ENCODE measurements at places on chromosomes 13 and 19.
A peak's percentile ranks its signal among the peaks of the same experiment; 100 is the strongest.

DNA sequence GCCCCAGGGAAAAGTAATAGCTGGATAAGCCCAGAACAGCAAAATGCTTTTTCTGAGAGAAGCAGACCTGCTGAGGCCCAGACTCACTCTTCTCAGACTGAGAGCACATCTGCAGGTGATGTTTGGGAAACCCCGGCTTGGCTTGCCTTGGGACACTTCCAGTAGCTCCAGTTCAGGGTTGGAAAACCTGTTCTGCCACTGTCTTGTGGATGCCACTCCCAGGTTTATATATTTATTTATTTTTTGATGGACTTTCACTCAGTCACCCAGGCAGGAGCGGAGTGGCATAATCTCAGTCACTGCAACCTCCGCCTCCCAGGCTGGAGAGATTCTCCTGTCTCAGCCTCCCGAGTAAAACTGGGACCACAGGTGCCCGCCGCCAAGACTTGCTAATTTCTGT is 8.0 kb upstream of the SMARCA4 start:
- DNase-seq: no peak

GRCh38 chr19:30682999-30683536 is 310.9 kb downstream of the ZNF536 start:
- peak; percentile 73 for DNase-seq

DNA sequence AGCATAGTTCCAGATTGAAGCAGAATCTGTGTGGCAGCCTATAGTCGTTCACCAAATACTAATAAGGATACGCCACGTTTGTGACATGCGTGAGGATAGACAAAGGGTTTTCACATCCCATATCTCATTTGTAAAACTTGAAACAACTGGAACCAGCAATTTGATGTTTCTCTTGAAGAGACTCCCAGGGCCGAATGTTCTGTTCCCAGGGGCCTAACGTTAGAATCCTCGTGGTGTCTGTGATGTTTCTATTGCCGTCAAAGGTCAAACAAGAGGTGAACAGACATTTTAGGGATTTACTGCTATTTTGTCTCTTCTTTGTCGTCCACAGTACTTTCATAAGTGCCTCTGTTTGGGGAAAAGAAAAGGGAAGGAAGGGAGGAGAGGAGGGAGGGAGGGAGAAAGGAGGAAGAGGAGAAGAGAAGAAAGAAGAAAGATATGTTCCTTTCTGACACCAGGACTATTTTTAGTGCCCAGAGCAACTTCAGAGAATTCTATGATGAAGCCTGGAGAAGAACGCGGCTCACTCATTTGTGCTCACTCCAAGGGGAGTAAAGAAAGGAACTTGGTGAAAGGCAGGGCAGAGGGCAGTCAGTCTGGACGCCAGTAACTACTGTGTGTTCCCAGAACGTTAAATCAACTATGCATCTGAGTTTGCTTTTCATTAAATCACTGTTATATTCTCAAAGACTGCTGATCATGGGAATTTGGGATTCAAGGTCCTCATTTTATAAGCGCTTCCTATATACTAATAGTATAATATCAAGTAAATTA is 154.5 kb downstream of the DCT start:
- DNase-seq: no peak

- no peak for DNase-seq
Measured at GRCh38 chr13:61128850-61129645, 286.6 kb downstream of the PCDH20 start.

- DNase-seq: no peak
Measured at GRCh38 chr19:51456541-51457290, 1.5 kb downstream of the SIGLEC8 start.

- no peak for DNase-seq
Measured at GRCh38 chr13:73177916-73178565, 119.2 kb downstream of the KLF5 start.

DNA sequence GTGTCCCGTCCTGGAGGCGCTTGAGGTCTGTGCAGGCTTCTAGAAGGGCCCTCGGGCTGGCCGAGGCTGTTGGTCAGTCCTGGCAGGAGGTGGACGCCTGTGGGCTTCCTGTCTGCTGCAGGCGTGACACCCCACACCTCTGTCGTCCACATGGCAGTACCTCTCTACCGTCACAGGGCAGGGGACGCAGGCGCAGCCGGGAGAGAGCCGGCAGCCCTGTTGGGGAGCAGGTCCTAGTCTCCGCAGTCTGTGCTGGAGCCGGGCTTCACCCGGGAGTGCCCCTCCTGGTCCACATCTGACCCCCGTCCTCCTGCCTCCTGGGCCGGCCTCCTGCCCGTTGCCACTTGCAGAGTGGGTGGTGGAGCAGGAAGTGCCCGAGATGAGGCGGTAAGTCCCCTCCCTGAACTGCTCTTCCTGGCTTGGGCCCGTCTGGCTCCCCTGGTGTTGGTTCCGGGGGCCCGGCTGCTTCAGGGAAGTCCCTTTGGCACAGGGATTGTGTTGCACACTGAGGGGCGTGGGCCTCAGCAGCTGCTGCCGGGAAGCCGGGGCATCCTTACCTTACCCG is 106.0 kb downstream of the KDM4B start:
- no peak for DNase-seq

- DNase-seq: no peak
Measured at GRCh38 chr13:98915981-98916380, 61.9 kb downstream of the DOCK9 start.

GRCh38 chr19:307111-307531 is 15.9 kb upstream of the PLPP2 start:
- no peak for DNase-seq

DNA sequence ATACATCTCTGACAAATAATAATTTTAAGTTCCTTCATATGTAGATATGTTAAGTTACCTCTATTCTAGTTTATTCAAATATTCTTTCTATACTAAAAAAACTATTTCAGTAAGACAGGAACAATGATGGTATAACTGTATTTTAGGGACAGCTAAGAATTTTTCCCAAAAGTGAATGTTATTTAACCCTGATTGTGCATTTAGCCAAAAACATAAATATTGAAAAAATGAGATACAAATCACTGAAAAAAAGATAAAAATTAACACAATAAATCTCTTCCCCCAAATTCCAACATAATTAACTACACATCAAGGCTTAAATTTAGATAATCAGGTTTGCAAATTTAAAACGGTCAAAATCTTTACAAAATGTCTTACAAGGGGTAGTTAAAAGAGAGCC is 58.1 kb downstream of the KCNRG start:
- DNase-seq: no peak

GRCh38 chr13:39588384-39588783 is 14.6 kb downstream of the LHFPL6 start:
- no peak for DNase-seq

DNA sequence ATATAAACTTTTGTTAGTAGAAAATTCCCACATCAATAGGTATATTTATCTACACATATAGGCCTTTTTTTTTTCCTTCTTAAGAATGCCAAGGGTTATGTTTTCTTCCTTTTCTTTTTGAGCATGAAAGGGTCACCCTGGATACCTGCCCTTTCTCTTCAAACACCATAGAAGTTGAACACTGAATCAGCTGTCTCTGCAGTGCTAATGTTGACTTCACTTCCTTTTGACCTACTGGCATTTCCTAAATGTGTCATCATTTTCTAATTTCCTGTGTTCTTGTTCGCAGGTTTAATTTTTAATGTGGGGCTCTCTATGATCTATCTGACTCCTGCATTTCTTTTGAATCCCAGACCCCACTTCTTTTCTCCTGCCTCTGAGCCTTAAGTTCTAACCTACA is 532.0 kb downstream of the GPC6 start:
- no peak for DNase-seq

DNA sequence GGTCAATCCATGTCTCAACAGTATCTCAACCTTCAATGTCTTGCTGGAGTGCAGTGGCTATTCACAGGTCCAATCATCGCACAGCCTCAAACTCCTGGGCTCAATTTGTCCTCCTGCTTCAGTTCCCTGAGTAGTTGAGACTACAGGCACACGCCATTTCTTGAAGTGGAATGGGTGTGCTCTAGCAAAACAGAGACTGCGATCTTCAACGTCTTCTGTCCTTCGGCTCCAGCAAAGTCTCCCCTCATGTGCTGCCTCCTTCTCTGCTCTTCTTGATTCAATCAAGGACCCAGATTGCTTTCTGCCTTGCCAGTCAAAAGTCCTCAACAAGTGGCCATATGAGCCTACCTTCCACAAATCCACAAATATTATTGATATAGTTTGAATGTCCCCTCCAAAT is 466.7 kb upstream of the MIR17HG start:
- no peak for DNase-seq

DNA sequence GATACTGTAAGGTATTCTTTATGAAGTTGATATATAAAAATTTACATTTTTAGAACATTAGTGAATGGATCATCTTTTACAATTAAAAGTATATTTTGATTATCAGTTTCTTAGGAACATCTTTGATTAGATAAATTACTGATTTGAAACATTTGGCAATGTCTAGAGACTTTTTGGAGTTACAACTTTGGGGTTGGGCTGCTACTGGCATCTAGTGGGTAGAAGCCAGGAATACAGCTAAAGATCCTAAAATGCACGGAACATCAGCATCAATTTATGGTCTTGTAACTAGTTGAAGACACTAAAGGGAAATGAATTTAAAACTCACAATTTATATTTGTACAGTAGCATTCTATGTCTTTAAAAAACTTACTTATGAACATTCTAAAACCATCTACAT is 19.9 kb downstream of the POMP start:
- DNase-seq: peak; percentile 27

- no peak for DNase-seq
Measured at GRCh38 chr19:42169486-42170413, 37.5 kb upstream of the POU2F2 start.

DNA sequence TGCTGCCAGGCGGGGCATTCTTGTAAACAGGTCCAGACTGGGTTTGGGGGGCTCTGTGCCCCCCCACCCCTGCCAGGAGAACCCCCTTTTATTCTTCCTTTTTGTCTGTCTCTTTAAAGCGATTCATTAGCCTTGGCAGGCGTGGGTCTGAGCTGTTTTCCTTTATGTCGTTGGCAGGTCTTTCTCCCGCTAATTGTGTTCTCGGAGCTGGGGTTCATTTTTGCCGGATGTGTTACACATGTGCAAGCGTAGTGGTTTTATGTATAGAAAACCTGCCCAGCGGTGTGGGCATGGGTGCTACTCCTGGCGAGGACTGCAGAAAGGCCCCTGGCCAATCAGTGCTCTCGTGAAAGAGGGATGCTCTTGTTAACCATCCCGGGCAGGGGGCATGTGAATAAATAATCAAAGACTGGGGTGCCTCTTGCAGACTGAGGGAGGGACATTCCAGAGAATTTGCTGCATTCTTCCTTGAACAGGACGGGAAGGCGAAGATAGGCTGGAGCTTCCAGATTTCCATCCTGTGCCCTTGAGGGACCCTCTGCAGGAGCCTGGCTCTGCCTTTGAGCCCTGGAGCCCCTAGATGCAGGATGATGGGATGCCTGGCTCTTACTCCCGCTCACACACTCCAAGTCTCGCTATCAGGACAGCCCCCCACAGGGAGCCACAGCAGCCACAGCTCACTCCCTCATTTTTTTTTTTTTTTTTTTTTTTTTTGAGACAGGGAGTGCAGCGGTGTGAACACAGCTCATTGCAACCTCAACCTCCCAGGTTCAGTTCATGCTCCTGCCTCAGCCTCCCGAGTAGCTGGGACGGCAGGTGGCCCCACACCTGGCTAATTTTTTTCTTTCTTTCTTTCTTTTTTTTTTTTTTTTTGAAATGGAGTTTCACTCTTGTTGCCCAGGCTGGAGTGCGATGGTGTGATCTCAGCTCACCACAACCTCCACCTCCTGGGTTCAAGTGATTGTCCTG is 14.1 kb downstream of the CARM1 start:
- DNase-seq: no peak

DNA sequence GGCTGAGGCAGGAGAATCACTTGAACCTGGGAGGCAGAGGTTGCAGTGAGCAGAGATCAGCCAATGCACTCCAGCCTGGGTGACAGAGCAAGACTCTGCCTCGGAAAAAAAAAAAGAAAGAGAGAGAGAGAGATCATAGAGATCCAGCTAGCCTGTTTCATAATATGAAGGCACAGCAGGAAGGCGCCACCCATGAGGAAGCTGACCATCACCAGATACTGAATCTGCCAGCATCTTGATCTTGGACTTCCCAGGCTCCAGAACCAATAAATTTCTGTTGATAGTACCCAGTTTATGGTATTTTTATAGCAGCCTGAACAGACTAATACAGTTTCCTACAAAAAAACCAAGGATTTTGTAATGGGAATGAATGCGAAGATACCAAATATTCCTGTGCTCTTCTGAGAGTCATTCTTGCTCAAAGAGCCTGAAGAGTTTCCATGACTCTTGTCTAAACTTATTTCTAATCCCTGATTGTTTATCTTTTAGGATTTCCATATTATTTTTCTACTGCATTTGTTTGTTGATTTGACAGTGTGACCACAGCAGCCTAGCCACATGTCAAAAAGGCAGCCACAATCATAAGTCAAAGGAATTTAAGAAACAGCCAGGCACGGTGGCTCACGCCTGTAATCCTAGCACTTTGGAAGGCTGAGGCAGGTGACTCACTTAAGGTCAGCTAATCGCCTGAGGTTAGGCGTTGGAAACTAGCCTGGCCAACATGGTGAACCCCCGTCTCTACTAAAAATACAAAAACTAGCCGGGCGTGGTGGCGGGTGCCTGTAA is 37.7 kb upstream of the PDCD5 start:
- DNase-seq: no peak

- no peak for DNase-seq
Measured at GRCh38 chr19:46256855-46257254, 27.3 kb downstream of the IGFL1 start.

- no peak for DNase-seq
Measured at GRCh38 chr13:106129273-106129672, 406.2 kb downstream of the EFNB2 start.

DNA sequence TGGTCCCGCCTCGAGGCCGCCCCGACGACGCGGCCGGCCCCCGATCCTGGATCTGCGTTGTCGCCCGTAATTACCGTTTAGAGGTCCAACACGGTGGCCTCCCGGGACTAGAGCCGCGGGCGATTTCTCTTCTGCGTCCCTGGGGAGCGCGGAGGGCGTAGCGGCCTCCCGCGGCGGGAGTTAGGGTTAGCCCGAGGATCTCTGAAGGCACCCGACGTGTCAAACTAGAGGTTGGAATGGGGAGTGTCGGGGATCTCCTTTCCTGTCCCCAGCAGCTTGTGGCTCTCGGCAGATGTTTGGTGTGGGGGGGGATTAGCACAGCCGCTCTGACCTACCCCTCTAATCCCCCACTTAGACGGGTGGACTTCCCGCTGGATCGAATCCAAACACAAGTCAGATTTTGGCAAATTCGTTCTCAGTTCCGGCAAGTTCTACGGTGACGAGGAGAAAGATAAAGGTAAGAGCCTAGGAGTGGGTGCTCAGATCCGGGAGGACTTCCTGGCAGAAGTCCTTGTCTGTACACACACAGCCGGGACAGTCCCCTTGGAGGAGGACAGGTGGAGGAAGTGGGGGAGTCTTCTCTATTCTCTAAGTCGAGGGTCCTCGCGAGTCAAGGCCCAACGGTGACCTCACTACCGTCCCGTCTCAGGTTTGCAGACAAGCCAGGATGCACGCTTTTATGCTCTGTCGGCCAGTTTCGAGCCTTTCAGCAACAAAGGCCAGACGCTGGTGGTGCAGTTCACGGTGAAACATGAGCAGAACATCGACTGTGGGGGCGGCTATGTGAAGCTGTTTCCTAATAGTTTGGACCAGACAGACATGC is 581 bp downstream of the CALR start:
- DNase-seq: peak; percentile 58

GRCh38 chr19:32287086-32287485 is 58.3 kb upstream of the ZNF507 start:
- no peak for DNase-seq

GRCh38 chr19:1754636-1755466 is 1.5 kb downstream of the ONECUT3 start:
- peak; percentile 43 for DNase-seq
